Globus pallidus (tissue), 1 donor: ENCODE measurements at places on chromosomes 2 and 18.

- no peak for DNase-seq
These were observed 344.9 kb downstream of the RBM43 start for GRCh38 chr2:150916467-150917396.

DNA sequence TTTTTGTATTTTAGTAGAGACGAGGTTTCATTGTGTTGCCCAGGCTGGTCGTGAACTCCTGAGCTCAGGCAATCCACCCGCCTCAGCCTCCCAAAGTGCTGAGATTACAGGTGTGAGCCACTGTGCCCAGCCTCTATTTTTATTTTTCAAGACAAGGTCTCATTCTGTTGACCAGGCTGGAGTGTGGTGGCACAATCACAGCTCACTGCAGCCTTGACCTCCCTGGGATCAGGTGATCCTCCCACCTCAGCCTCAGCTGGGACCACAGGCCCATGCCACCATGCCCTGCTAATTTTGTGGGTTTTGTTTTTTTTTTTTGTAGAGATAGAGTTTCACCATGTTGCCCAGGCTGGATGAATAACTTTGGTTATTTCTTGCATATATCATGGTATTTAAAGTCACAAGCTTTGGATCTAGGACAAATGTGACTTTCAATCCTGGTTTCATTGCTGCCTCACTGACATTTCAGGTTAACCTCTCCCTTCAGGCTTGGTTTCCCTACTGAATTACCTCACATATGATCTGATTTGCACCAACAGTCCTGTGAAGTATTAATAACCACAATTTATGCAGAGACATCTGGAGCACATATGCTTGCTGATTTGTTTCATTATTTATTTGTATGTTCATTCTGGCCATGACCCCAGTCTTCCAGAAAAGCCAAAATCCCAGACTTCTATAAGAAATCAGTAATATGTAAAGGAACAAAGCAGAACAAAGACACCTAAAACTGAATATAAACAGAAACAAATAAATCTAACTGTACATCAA lies 17.5 kb upstream of the RAB31 start:
- no peak for DNase-seq

GRCh38 chr18:30970196-30970816 lies 72.2 kb downstream of the DSC3 start:
- peak; percentile 5 for DNase-seq

DNA sequence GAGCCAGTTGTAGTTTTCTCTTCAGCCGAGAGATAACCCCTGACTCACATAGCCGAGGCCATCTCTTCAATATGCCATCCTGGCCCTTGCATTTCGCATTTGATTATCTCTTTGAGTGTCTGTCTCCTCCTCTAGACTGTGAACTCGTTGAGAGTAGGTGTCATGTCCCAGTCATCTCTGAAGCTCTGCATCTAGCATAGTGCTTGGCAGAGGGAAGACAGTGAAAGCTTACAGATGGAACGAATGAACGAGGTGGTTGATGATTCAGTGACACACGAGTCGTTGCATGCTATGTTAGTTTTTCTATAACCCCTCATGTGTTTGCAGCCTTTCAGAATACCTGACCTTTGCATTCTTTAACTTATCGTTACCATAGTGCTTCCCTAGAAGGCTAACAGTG lies 59.9 kb upstream of the CYRIA start:
- DNase-seq, result no peak

DNA sequence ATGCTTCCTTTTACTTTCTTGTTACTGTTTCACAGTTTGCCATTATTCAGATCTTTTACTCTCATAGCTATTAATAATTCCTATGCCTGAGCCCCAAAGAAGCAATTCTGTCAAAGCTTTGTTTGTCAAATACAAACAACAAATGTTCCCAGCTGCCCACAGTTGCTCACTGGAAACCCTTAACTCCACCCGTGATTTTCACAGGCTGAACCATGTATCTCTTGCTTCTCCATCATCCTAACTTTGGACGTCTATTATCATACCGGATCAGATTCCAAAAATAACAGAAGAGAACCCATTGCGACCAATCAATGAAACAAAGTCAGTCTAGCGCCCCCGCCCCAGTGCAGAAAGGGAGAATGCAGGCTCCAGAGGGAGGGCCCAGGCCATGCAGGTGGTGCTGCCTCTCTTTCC lies 24.2 kb downstream of the COLEC12 start:
- no peak for DNase-seq
